Hepatic stellate cell (primary cell): ENCODE measurements at places on chromosomes 2 and 18.
A peak's percentile ranks its signal among the peaks of the same experiment; 100 is the strongest.

GRCh38 chr2:19187323-19188020 is 171.0 kb downstream of the OSR1 start:
- peak; percentile 37 for DNase-seq

DNA sequence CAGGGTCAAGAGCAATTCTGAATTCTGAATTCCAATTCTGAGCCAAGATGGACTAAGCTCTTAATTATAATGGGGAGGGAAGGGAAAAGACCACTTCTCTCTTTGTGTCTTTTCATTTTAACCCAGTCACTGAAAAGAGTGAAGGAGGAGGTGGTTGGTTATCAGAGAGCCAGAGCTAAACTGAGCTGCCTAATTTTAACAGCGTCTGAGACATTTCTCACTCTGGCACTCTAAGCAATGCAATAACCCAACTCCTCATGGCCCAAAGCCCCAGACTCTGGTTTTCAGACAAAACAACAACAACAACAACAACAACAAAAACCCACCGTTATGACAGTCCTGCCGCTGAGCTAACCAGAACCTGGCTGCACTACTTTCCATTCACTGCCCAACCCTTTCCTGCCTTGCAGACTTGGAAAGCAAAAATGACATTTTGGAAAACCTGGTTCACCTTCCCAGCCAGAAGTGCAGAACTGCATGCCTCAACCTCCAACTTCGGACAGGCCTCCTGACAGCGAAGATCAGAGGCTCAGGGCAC is 1.0 kb downstream of the CHST10 start:
- no peak for DNase-seq

DNA sequence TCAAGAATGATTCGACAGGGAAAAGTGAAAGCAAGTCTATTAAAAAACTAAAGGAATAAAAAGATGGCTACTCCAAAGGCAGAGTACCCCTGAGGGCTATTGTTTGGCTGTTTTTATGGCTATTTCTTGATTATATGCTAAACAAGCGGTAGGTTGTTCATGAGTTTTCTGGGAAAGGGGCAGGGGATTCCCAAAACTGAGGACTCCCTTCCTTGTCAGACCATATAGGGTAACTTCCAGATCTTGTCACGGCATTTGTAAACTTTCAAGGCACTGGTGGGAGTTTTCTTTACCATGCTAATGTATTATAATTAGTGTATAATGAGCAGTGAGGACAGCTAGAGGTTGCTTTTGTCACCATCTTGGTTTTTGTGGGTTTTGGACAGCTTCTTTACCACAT is 474.9 kb upstream of the MC4R start:
- no peak for DNase-seq

DNA sequence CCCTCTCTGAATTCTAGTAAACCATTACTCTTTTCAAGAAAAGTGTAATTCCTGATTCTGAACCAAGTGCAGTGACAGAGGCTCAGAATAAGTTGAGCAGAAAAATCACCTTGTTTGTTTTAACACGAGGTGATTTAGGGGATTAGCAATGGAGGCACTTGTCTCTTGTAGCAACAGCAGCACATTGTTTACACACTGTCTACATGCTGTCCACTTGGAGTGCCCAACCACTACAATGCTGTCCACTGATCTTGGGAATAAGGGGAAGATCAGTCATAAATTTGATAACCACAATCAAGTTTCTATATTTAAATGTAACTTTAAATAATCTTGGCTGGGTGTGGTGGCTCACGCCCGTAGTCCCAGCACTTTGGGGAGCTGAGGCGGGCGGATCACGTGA is 13.9 kb upstream of the RMND5A start:
- DNase-seq: no peak

DNA sequence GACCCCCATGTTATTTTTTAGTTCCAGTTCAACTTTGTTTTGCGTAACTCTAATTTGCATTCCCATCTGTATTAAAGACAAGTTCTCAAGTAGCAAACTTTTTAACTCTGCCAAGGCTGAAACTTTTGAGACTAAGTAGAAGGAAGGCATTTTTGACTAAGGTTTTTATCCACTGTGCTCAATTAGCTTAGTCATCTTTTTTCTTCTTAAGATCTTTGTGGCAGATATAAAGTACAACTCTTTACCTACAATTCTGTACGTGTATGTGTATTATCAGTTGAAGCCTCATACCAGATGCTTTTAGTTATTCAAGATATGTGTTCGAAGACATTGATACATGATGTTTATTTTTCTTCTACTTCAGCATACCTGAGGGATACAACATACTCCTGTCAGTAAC is 41.6 kb downstream of the CREB1 start:
- no peak for DNase-seq

DNA sequence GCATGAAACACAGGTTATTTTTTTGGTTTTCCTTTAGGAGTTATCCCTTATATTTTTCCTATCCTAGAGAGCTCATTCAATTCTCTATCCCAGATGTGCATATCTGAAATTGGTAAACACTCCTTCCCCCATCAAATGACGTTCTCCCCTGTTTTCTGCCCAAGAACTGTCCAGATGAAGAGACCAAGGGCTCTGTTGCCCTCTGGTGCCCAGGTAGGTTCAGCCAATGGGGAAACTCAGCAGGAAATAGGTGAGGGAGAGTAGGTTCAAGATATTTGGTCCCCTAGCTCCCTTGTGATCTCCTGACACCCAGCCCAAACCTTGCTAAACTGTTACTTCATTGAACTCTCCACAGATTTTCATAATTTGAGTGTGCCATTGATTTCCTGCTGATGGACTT is 14.1 kb upstream of the INO80C start:
- DNase-seq: no peak

GRCh38 chr2:187523325-187523724 is 30.9 kb downstream of the TFPI start:
- DNase-seq: no peak

- DNase-seq: no peak
Observed at GRCh38 chr2:216066230-216066629, 15.4 kb downstream of the PECR start.

DNA sequence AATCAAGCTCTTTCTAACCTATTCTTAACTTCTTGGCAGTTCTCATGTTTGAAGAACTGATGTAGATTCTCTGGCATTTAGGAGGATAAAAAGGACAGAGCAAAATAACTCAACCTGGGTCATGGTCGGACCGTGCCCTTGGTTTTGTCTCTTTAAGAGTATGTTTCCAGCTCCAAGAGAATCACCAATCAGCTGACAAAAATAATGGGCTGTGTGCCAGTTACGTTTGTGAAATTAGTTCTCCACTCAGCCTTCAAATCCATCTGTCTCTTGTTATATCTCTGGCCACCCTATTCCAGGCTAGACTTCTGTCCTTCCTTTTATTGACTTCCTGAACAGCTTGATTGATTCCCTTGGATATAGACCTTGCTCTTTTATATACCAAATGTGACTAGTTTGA is 225.7 kb downstream of the EPHA4 start:
- no peak for DNase-seq

DNA sequence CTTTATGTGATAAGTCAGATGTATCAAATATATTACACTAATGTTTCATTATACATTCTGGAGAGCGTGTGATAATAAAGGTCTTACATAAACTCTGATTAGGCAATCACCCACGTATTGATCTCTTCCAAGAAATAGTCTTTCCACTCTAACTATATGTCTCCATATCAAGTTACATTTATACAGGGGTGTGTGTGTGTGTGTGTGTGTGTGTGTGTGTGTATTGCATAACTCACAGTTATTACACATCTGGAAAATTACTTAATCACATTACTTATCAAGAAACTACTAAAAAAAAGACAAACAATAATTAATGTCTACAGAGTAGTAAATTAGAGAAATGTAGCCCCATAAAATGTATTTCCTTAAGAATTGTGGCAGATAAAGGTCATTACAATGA is 339.8 kb downstream of the CDH19 start:
- no peak for DNase-seq

DNA sequence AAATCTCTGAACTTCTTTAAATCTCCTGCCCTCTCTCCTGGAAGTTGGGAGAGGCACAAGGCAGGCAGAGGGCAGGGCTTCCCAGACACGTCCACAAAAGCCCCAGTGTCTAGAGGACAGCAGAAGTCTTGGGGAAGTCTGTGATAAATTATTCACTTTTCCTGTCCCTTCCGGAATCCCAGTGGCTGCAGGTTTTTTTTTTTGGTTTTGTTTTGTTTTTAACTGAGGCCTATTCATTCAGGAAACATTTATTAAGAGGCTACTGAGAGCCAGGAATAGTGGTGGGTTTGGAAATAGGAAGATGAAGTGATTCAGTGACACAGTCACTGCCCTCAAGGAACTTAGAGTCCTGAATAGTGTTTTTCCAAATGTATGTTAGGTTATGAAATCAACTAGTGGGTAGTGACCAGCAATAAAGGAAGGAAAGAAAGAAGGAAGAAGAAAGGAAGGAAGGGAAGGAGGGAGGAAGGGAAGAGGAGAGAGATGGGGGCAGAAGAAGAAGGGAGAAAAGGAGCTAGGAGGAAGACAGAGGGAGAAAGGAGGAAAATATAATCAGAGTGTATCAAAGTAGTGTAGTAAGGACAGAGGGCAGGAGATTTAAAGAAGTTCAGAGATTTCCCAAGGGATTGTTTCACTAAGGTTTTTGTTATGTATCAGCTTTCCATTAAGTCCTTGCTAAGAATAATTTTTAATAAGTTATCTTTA is 98.9 kb upstream of the ZFP36L2 start:
- no peak for DNase-seq

- no peak for DNase-seq
Observed at GRCh38 chr18:54129448-54130067, 94.9 kb downstream of the MBD2 start.
